Fibroblast of skin of scalp (primary cell): ENCODE measurements at places on chromosomes 4 and X.

DNA sequence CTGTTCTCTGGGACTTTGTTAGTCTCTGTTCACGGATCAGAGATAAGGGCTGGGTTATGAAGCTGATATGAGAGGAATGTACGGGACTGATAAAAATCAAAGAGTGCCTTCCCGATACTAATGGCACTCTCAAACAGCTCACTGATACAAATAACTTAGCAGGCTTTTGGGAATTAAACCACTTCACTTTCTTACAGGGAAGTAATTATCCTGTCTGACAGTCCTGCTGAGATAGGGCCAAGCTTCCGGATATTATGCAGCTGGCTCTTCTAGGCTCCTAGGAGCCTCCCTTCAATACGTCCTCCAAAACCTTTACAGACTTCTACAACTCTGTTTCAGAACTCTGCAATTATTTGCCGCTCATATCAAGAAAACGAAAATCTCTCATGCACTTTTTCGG, 418.0 kb downstream of the NLGN4X start:
- DNase-seq: no peak

GRCh38 chrX:40646489-40647306, 663 bp downstream of the CXorf38 start:
- peak; percentile 21 for DNase-seq

- DNase-seq: peak; percentile 77
Measured at GRCh38 chr4:138680989-138681604, 334.5 kb upstream of the NOCT start.

DNA sequence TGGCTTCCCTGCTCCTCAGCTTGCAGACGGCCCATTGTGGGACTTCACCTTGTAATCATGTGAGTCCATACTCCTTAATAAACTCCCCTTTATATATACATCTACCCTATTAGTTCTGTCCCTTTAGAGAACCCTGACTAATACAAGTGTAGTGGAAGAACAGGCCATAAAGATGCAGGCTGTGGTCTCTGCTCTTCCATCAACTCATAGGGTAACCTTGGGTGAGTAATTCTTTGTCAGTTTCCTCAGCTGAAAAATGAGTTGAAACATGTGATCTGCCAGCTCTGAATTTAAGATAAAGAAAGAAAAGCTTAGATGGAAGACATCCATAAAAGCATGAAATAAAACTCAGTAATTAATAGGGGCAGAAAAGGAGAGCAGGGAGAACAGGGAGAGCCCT, 103.6 kb downstream of the ENOX2 start:
- no peak for DNase-seq

DNA sequence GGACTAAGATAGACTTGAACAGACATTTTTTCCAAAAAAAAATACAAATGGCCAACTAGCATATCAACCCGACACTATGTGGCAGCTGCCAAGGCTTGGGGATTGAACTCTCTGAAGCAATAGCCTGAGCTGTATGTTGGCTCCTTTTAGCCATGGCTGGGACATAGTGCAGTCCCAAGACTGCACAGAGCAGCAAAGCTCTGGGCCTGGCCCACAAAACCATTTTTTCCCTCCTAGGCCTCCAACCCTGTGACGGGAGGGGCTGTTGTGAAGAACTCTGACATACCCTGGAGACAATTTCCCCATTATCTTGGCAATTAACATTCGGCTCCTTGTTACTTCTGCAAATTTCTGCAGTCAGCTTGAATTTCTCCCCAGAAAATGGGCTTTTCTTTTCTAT, 50.1 kb downstream of the CISD2 start:
- DNase-seq: no peak

- no peak for DNase-seq
Measured at GRCh38 chr4:165519591-165519990, 140.8 kb downstream of the CPE start.

DNA sequence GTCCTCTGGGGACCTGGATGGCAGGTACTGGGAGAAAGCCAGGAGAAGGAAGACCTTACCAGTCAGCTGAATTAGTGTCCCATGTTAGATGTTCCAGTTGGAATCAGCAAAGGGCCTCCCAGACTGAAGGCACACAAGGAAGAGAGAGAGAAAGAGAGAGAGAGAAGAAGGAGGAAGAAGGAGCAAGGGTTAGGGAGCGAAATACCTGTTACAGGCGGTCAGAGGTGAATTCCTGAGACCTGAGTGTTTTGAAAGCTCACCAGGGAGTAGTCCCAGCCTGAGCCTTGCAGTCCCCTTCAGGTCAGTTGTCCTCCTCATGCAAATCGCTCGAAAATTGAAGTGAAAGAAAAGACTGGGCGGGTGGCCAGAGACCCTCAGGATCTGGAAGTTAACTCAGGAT, 60.3 kb downstream of the USP11 start:
- no peak for DNase-seq

DNA sequence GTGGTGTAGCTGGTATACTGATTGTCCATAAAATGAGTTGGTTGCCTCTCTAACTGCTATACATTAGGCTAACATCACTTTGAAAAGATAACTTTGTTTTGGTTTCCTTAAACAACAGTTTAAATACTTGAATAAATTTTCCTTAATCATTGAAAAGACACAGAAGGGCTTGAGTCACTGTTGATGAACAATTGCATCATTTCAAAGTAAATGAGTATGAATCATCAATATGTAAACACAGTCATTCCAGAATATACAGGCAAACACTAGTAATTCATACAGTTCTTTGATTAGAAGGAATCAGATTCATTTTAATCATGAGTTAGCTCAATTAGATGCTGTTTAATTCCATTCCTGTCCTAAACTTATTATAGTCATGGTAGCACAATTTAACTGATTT, 160.6 kb downstream of the AFF2 start:
- peak; percentile 23 for DNase-seq

DNA sequence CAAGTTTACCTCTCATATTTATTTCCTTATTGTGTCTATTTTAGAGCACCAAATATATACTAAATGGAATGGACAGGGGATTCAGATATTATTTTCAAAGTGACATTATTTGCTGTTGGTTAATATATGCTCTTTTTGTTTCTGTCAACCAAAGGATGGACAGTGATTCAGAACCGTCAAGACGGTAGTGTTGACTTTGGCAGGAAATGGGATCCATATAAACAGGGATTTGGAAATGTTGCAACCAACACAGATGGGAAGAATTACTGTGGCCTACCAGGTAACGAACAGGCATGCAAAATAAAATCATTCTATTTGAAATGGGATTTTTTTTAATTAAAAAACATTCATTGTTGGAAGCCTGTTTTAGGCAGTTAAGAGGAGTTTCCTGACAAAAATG, 6.2 kb downstream of the FGB start:
- no peak for DNase-seq

DNA sequence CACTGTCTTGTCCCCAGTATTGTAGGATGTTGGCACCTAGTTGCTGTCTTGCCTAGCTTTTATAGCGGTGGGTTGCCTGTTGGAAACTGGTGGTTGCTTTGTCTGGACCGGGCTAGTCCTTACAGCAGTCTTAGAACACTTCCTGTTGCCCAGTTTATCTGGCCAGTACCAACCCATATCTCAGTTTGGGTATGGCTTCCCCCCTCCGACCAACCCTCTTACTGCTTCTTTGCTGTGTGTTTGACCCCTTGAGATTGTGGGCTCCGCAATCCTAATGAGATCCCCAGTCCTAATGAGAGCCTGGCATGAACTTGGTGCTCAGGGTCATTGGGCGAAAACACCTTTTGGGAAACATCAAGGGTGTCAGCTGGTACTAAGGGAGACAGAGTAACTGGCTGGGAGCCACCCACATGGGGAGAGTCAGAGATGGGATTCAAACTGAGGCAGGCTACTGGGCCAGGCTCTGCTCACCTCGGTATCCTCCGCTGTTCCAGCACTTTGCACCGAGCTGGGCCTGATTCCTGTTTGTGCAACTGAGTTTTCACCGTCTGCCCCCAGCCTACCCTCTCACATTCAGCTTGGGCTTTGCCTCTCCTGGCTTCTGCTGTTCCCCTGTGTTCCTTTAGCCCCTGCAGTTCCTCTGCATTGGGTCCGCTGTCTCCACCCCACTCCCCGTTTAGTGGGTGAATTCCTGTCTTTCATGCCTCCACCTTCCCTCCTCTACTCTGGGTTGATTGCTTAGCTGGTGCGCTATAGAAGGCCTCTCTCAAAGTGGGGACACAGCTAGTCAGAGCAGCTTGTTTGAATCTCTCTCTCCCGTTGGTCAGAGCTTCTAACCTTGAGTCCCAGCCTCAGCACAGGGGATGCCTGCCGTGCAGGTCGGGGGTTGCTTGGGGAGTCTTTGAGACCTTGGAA, 1.6 kb downstream of the TBC1D14 start:
- no peak for DNase-seq

GRCh38 chr4:24210332-24210902, 320.6 kb upstream of the PPARGC1A start:
- DNase-seq: peak; percentile 89

DNA sequence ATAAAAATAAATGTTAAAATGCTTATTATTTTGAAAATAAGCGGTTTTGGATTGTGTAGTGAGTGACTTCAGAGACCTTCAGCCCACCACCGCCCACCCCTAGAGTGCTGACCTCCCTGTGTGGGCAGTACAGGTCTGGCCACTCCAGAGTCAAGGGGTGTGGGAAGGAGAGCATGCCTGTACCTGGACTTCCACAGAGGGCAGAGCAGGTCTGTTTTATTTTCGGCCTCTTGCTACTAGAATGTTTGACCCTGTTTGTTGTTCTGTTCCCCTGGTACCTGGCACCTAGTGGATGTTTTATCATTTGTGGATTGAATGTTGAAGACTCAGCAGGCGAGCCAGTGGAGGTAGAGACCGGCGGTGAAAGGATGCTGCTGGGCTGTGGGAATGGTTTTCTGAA, 14.3 kb downstream of the PIGG start:
- no peak for DNase-seq

DNA sequence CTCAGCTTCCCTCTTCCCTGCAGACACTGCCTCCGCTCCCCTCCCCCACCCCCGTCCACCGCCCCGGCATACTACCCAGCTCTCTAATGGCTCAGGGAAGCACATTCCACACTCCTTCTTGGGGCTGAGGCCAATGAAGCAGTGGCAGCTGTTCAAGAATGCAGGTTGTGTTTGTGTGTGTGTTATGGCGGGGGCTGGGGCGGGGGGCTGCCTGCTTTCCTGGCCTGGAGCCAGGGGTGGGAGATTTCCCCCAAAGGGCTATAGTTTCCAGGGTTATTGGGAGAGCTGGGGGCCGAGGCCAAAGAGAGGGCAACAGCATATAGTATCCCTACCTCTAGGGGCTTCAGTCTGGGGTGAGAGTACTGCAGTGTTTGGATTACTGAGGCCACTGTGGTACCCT, 149.4 kb downstream of the EFNB1 start:
- peak; percentile 68 for DNase-seq

GRCh38 chrX:138638996-138639395, 72.5 kb downstream of the FGF13 start:
- DNase-seq: peak; percentile 8
